ENCODE measurements at places on chromosomes 11 and 22.

GRCh38 chr11:116984186-116984585 is 114.0 kb downstream of the SIK3 start:
- DNase-seq: no peak

- DNase-seq: no peak
These were observed 15.9 kb downstream of the PEX26 start for GRCh38 chr22:18093661-18094060.

DNA sequence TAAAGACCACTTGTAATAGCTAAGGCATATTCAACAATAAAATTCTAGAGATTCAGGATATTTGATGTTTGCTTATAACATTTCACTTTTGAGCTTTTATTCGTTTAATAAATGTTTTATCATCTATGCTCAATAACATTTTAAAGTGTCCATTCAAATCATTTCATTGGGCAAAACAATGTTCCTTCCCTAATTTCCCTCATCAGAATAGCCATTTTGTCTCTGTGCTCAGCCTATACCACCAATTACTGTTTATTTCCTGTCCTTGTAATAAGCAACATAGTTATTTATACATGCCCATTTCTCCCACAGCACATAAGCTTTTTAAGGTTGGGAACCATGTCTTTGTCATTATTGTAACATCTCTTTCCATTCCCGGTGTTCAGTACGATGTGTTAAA is 1.3 kb upstream of the SC5D start:
- DNase-seq: no peak

DNA sequence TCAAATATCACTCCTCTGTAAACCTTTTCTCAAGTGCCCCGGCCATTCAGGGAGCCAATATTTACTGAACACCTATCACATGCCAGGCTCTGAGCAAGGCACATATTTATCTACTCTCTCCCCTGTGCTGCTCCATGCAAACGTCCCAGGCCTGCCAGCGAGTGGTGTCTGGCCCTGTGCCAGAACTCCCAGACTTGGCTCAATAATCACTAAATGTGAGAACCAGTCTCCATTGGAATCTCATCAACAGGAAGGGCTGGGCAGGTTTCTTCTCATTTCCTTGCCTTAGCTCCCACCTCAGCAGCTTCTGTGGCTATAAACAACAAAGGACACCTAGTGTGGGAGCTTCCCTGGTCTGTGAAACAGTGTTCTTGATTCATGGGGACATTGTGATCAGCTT is 21.7 kb downstream of the RASSF10 start:
- DNase-seq: no peak

GRCh38 chr11:115623021-115623451 is 118.8 kb upstream of the CADM1 start:
- DNase-seq: peak; percentile 35

- DNase-seq: no peak
These were observed 29.7 kb downstream of the FAM83F start for GRCh38 chr22:40024201-40025061.

DNA sequence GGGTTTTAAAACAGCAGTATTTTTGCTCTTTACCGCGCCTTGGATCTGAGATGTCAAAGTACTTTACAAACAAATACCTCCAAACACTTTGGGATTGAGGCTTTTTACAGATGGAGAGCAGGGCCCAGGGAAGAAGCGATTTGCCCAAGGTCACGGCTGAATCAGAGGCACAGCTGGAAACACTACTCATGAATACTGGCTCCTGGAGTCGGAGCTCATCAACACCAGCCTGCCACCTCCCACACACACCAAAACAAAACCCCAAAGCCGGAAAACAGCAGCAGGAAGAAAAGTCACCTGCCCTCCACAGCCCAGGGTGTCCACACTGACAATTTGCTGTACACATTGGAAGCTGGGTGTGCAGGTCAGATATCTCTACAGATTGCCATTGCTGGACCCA is 339.4 kb downstream of the CADM1 start:
- no peak for DNase-seq

- peak; percentile 78 for DNase-seq
These were observed 4.6 kb downstream of the TSPAN32 start for GRCh38 chr11:2306452-2306823.

- no peak for DNase-seq
These were observed 104.1 kb downstream of the MPPED1 start for GRCh38 chr22:43515902-43516301.

GRCh38 chr11:59247531-59248227 is 35.0 kb upstream of the MPEG1 start:
- DNase-seq: no peak

DNA sequence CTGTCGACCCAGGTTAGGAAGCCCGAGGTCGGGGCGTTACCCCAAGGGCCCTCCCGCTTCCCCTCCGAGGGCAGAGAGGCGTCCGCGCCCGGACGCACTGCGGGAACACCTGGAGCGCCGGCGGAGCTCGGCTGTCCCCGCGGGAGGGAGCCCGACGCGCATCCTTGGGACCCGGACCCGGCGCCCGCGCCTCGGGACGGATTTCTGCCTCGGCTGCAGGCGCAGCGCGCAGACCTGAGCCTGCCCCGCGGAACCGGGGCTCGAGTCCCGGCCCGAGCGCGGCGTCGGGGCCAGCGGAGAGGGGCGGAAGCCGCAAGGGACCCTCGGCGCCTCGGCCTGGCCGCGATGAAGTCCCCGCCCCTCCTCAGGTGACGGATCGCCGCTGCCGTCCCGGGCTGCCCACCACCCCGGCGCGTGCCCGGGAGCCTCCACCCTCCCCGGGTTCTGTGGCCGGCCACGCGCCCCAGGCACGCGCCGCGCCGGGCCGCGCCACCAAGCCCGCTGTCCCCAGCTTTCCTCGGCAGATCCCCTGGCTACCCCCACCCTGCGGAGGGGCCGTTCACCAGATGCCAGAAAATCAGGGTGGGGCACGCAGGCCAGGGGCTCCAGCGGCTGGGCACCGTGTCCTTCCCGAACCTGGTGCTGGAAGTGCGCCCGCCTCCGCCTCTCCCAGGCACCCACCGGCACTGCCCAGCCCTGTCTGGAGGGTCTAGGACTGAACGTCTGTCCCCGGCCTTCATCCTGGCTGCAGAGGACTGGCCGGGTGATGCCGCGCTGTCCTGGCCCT is 410 bp downstream of the GLB1L3 start:
- DNase-seq: no peak

DNA sequence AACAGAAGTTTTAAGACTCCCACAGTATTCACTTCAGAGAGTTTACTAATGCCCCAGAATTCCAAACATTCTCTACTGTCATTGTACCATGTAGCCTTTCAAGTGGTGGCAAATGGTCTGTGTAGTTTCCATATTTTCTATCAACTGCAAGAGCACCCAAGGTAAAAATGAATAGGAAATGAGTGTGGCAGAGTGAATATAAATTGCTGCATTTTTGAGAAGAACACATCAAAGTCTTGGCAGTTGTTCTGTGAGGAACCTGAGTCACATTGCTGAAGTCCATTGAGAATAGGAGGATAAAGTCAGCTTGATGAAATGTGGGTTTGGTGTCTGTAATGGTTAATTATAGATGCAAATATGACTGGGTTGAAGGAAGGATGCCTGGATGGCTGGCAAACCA is 193.6 kb downstream of the AASDHPPT start:
- no peak for DNase-seq

GRCh38 chr11:20251496-20251895 is 91.2 kb upstream of the DBX1 start:
- DNase-seq: no peak

GRCh38 chr11:34318111-34319037 is 39.4 kb downstream of the ABTB2 start:
- DNase-seq: no peak

DNA sequence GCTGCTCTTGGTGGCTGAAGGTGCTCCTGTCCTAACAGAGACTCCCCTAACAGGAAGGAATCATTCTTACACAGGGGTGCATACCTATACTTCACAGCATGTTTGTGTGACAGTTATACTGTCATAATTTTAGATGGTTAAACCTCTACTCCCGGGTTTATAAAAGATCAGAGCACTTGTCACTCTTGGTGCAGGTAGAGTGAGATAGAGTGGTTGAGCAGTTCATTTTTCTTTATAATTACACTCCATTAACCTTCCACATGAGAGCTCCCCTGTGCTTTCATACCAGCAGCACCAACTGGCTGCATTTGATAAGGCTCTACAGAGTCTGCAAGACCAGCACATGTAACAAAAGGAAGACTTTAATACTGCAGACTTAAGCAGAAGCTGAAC is 72.9 kb downstream of the LARGE2 start:
- no peak for DNase-seq

DNA sequence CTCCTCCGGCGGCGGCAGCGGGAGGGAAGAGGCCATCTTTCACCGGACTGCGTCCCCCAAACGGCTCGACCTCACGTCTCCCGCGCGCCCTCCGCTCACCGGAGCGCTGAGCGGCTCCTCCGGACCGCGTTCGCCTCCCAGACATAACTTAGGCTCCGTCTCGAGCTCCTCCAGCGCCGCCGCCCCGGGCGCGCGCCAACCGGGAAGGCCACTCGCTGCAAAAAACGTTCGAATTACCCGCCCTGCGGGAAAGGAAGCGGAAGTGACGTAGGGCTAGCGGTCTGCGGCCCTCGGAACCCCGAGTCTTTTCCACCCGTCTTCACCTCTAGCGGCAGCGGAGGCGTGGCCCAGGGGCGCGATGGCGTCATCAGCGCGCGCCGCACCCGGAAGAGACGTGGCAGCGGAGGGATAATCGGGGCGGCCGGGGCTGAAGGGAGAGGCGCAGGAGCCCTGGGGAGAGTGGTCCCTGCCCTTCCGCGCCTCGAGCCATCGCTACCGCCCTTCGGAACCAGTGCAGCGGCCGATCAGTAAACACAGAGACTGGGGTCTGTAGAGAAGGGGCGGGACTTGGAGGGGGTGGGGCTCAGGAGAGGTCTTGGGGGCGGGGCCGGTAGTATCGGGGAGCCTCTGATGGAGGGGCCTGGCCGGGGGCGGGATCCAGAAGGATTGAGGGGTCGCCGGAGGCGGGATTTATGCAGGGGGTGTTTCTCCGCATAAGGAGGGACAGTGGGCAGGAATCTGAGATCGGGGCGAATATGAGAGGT is at the start of the genes CDCA5 and ZFPL1:
TSS of gene CDCA5 (minus strand) at position 207 of the 764 bp plus-strand sequence. CDS start at position 145, 62 bp downstream.
TSS of gene ZFPL1 (plus strand) at position 389 of the 764 bp plus-strand sequence. CDS start 477 bp downstream, outside the sequence.
- DNase-seq: peak; percentile 90

DNA sequence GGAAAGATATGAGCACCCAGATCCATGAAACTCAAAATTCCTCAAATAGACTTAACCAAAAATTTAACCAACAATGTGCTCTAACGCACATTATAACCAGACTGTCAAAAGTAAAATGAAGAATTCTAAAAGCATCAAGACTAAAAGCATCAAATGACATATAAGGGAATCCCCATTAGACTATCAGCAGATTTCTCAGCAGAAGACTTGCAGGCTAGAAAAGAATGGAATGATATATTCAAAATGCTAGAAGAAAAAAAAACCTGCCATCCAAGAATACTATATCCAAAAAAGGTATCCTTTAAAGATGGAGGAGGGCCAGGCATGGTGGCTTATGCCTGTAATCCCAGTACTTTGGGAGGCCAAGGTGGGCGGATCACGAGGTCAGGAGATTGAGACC is 117.5 kb upstream of the UBASH3B start:
- no peak for DNase-seq

All from right renal pelvis (tissue), 4 donors.